ENCODE measurements at places on chromosomes 11 and 22. TPM values are rescaled to one million over a fixed set of nuclear protein-coding genes. Genes with fewer than 3 reads are reported as not detected.
A peak's percentile ranks its signal among the peaks of the same experiment; 100 is the strongest.

GRCh38 chr11:48049036-48049435 is 68.7 kb downstream of the PTPRJ start:
- DNase-seq, result no peak

- no peak for DNase-seq
These were observed 5.5 kb downstream of the HYLS1 start for GRCh38 chr11:125892994-125893393.

DNA sequence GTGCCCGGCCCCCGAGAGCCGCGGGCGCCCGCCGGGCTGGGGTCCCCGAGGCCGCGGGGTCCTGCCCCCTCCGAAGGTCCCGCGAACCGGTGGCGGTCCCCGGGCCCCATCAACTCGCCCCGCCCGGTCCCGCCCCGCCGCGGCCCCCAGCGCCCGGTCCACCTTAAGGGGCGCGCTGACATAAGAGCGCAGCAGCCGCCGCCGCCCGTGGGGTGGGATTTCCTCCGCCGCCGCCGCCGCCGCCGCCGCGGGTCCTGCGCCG is at the start of gene ZDHHC8:
TSS of gene ZDHHC8 (plus strand) at position 208 of the 262 bp plus-strand sequence. CDS start 144 bp downstream, outside the sequence.
- peak; percentile 94 for DNase-seq

DNA sequence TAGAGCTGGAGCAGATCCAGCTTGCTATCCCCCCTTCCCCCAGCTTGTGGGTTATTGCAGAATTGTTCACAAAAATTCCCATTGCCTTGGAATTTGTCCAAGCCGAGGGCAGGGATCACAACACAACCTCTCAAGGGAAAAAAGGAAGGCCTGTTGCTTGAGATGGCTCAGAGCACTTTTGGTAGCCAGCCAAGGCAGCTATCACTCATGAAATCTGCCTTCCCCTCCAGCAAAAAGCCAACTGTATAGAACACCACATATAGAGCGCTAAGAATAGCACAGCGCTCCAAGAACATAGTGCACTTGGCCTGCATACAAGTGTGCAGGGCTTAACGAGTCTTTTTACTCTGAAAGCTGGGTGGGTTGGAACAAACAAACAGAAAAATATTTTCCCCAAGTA is 46.2 kb downstream of the FAM83F start:
- no peak for DNase-seq

GRCh38 chr11:115676768-115677167 is 172.6 kb upstream of the CADM1 start:
- no peak for DNase-seq

DNA sequence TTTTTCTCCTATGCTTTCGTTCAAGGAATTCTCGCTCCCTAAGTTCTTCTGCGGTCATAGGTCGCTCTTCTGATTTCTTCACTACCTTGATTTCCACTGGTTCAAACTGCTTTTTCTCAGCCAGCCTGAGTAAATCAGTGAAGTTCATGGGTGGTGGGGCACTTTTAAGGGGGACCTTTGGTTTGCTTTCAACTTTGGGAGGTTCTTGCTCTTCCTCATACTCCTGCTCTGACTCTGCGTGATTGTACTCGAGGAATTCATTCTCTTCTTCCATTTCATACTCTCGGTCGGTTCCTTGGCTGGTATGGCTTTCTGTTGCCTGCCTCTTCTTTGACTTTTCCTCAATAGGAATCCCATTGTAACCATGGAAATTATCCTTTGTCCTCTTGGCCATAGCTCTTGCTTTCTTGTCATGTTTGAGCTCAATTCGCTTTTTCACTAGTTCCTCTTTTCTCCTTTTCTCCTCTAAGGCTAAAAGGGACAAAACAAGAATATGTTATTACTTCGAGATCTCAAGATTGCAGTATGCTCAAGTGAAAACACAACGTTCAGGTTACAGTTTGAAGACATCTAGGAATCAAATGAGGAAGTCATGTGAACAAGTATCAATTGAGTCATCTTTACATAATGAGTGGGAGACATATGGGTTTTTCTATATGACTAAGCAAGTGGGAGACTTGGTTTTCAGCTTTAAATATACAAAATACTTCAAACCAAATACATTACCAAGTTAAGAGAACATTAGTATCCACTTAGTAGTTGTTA is 16.2 kb downstream of the MISFA start:
- DNase-seq, result peak; percentile 57

DNA sequence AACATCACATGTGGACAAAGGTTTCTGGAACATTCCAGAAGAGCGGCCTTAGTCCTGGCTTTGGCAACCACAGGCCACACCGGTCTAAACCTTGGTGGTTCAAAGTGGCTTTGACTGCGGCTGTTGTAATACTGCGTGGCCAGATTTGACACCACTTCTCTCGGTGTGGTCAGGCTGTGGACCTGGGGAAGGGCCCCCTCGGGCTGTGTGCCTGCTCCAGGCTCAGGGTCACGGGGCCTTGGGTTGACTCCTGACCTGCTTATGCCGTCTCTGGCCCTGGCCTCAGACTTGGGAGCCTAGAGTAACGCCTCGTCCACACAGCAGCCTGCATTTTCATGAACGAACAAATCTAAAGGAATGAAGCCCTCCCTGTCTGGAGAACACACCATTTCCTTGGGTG is 118.0 kb downstream of the PHF21B start:
- DNase-seq, result peak; percentile 75

DNA sequence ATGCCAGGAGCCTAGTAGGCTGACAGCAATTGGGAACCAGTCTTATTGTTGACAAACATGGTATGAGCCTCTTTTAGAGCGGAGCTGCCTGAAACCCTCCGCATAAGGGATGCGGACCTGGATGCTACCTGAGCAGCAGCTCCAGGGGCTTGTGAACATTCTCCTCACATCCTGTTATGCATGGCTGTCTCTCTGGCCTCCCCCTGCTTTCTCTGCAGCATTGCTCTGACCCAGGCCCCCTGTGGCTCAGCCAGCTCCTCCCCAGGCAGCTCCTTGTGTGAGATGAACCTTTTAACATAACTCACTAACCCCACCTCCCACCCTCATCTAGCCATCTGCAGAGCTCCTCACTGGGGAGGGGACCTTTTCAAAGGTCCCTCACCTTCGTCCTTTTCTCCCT is 6.0 kb downstream of the BMAL1 start:
- no peak for DNase-seq

- DNase-seq, result peak; percentile 74
These were observed 166.8 kb downstream of the TEAD1 start for GRCh38 chr11:12840871-12841660.

DNA sequence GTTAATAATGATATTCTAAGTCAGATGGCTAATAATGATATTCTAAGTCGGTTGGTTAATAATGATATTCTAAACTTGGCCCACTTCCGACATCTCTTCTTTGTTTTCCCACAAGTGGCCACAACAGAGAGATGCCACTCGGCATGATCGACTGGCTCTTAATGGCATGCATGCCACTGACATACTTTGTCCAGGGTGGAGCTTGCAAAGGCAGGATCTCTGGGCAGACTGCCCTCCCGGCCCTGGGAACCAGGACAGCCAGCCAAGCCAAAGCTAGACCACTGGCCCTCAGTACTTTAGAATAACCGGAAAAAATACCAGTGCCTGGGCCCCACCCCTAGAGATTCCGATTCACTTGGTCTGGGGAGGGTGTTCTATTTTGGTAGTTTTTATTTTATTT is 78.1 kb downstream of the KIAA1671 start:
- DNase-seq, result peak; percentile 76

GRCh38 chr11:62393735-62394134 is 25.1 kb upstream of the SCGB1A1 start:
- no peak for DNase-seq

- DNase-seq, result no peak
These were observed 39.0 kb downstream of the WNT7B start for GRCh38 chr22:45937960-45938359.

DNA sequence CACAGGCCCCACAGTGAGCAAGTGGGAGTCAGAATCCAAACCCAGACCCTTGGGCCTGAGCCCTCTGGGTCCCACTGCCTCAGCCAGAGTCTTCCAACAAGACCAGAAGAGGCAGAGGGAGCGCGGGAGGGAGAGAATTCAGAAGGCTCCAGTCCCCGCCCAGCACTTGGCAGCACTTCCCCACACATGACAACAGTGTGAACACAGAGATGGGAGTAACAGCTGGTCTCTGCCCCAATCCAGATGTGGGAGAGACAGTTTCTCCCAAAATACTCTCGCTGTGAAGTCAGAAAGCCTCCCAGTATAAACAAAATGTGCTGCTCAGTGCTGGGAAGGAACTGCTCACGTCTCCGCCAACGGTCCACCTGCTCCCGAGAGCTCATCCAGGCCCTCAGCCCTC is 219.9 kb downstream of the MN1 start:
- DNase-seq, result no peak

DNA sequence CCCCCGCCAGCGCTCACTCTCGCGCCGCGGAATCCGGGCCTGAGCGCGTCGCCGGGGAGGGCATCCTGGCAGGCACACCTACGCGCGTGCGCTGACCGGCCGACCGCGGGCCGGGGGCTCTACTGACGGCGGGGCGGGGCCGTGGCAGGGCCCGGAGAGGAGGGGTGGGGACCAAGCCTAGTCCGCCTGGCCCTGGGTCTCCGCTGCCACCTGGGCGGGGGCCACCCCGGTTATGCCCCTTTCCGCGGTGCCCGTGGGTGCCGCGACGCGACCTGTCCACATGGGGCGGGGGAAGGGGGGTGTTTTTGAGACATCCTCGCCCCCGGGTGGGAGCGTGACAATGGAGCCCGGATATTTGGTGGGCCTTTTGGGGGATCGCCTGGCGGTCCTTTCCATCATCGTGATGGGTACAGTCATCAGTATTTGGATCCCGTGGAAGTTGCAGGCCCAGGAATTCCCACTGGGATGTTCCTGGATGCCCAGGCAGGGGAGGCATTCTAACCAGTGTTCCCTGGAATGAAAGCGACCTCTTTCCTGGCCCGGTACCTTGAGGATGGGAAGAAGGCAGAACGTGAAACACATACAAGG is 2.2 kb downstream of the NCAM1 start:
- peak; percentile 13 for DNase-seq

GRCh38 chr11:57405271-57405860 is 14.9 kb upstream of the PRG2 start:
- DNase-seq, result no peak

DNA sequence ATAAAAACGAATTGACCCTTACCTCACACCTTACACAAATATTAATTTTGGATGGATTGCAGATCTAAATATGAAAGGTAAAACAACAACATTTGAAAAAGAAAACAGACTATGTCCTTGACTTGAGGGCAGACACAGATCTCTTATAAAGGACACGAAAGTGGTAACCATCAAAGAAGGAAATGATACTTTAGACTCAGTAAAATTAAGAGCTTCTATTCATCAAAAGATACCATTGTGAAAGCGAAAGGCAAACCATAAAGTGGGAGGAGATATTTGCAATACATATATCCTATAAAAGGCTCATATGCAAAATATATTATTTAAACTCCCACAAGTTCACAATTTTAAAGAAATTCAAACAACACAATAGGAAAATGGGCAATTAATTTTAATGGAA is 5.0 kb downstream of the HEPACAM start:
- no peak for DNase-seq

DNA sequence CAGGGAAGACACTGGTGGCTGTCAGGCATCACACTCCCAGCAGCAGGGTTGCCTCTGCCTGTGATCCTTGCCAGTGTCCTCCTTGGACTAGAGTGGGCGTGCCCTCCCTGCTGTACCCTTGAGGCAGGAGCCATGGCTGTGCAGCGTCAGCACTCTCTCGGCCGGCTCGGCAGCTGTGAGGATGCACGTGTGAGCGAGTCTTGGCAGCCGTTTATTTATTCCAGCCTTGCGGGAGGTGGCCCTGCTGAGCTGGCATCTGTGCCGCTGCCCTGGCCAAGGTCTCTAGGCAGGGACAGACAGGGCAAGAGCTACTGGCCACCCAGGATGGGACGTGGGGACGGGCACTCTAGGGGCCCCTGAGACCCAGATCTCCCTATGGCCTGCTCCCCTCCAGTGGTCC is 33.9 kb downstream of the TSPAN4 start:
- DNase-seq, result no peak

GRCh38 chr22:44157916-44158618 is 22.7 kb upstream of the PARVG start:
- DNase-seq, result no peak

- DNase-seq, result no peak
These were observed 201.2 kb upstream of the TMEM45B start for GRCh38 chr11:129614256-129614944.

GRCh38 chr11:22041039-22041438 is 151.8 kb upstream of the ANO5 start:
- DNase-seq, result no peak

DNA sequence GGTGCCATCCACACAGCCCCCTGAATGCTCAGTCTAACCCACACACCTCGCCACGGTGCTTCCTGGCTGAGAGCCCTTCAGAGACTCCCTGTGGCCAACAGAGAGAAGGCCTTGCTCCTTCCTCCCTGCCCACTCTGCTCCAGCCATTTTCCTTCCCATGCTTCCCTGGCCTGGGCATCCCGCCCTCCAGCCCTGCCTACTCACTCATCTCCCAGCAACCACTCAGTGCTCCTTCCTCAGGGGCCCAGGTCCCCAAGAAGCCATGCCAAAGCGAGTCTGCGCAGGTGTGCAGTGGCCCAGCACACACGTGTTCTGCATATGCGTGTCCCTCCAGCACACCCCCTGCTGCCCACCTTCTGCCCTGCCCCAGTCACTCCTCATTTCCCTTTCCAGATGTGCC is 56.4 kb downstream of the NECTIN1 start:
- DNase-seq, result no peak

Gene NNMT
- total RNA-seq, result 1,196 TPM

Gene SMTNL1
- not detected for total RNA-seq

Gene C11orf86
- not detected for total RNA-seq

Gene SLC37A2
- total RNA-seq, result 0.29 TPM

Gene THY1
- total RNA-seq, result 308 TPM

Gene SYT12
- total RNA-seq, result 4.1 TPM

Gene B4GAT1
- 20.6 TPM for total RNA-seq

Gene MYO18B
- total RNA-seq, result not detected

Gene BBOX1
- under 0.01 TPM for total RNA-seq

Gene CBLIF
- not detected for total RNA-seq

Gene MYO7A
- under 0.01 TPM for total RNA-seq

Gene MMP27
- not detected for total RNA-seq

Gene LDLRAD3
- 8.5 TPM for total RNA-seq

Gene RAB39A
- total RNA-seq, result not detected
